Stimulated activated CD8-positive, alpha-beta memory T cell treated with anti-CD3 and anti-CD28 coated beads, Interleukin-4, amount 100 ng/mL, for 1 hour (primary cell): ENCODE measurements at places on chromosomes 5 and 9.

DNA sequence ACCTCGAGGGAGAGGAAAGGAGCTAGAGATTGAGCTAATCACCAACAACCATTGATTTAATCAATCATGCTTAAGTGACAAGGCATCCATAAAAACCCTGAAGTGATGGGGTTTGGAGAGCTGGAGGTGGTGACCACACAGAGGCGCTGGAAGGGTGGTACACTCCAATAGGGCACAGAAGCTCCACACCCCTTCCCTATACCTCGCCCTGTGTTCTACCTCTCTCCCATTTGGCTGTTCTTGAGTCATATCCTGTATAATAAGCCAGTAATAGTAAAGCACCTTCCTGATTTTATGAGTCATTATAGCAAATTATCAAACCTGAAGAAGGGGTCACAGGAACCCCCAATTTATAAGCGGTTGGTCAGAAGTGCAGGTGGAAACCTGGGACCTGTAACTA, 18.3 kb downstream of the ACTL7B start:
- DNase-seq, result no peak

DNA sequence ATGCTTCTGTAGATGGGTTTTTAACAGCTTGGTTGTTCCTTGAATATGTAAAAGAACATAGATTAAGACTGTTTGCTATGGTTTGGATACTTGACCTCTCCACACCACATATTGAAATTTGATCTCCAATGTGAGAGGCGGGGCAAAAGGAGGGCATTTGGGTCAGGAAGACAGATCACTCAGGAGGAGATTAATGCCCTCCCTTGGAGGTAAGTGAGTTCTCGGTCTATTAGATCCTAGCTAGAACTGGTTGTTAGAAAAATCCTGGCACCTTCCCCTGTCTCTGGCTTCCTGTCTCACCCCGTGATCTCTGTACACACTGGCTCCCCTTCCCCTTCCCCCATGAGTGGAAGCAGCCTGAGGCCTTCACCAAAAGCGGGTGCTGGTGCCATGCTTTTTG, 281.1 kb upstream of the ANKRD55 start:
- no peak for DNase-seq

DNA sequence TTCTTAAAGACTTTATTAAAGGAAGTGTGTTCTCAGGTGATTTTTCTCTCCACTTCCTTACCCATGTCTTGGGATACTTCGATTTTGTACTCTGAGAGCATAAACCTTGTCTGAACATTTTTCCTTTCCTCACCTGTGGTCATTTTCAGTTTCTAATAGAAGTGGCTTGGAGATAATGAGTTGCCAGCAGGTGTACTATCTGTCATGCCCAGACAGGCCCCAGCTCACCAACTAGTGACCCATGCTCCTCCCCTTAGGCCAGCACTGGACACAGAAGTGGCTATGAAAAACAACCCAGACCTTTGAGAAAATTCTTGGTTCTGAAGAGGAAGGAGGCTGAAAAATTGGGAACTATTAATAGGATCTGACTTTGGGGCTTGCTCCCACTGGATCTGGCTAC, 49.2 kb upstream of the SMIM32 start:
- no peak for DNase-seq

DNA sequence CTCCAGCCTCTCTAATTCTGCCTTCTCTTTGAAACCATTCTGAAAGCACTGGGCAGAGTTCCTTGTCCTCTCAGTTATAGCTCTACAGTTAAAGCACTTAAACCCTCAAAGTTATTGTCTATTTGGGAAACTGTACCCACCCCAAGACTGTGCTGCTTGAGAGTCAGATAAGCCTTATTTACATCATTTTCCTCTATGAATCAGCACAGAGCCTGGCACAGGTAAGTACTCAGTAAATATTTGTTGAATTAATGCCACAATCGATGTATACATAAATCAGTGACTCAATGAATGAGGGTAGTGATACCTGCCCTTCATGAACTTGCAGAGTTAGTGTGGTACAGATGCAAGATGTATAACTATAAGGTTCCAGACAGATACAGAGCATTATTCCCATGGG, 549.4 kb upstream of the KLF4 start:
- no peak for DNase-seq

GRCh38 chr5:78566747-78567425, 81.7 kb downstream of the LHFPL2 start:
- no peak for DNase-seq

DNA sequence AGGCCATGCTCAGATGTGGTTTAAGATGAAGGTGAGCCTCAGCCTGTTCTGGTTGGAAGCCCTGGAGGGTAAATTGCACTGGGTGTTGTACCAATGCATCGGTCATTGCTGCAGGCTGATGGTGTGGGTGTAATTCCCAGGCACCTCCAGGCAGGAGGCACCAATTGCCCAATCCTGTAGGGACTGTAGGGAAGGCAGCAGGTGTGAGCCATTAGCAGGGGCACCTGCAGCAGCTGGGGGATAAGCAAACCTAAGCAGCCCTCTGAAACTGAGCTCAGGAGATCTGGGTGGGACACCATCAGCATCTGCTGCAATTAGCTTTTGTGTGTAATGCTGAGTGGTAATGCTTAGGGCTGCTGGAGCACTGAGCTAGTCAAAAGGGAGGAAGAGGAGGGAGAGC, 190.1 kb upstream of the TBC1D2 start:
- DNase-seq, result no peak

- DNase-seq, result no peak
Measured at GRCh38 chr9:18068900-18069299, 405.1 kb upstream of the ADAMTSL1 start.

DNA sequence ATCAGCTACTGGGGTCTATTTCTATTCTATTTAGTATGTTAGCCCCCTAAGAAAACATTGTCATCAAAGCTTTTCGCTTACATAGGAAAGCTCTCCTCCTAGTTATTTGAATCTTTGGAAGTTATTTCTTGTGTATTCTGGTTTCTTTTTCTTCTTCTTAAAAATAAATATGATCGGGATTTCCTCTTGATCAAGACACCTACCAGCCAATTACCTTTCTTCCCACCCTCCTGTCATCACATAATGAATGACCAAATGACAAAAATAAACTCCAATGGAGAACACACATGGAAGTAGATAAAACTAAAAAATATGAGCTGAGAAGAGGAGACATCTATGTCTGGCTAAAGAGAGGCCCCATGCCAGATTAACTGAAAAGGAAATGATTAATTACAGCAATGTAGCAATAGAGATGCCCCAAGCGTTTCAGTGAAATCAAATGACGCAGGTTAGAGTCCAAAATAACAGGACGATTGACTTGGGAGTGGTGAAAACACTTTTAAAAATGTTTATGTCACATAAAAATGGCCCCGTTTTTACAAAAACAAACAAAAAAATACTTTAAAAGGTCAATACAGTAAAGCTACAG, 59.5 kb upstream of the PCSK1 start:
- no peak for DNase-seq

DNA sequence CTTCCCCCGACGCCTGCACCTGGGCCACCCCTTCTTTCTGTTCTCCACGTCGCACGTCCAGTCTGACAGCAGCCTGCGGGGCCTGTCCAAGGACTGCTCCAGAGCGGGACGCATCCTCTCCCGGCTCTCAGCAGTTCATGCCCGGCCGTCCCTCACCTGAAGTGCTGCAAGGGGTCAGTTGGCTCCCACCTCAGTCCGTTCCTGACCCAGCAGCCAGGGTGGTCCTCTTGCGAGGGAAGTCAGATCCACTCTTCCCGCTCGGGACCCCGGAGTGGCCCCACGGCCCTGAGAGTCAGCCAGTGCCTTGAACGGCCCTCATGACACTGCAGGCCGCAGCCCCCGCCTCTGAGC, 249.7 kb upstream of the IRX4 start:
- no peak for DNase-seq

DNA sequence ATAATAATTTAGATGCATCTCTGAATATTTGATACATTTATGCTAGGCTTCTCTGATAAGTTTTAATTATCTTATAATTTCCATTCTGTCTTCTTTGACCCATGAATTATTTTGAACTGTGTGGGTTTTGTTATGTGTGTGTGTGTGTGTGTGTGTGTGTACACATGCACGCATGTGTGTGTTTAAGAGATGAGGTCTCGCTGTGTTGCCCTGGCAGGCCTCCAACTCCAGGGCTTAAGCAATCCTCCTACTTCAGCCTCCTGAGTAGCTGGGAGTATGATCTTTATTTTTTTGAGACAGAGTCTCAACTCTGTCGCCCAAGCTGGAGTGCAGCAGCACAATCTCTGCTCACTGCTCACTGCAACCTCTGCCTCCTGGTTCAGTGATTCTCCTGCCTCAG, 75.4 kb downstream of the NDUFAF2 start:
- DNase-seq, result no peak

- no peak for DNase-seq
Measured at GRCh38 chr9:106284296-106284695, 578.7 kb upstream of the ZNF462 start.

GRCh38 chr5:13946111-13946510, 1.6 kb upstream of the DNAH5 start:
- no peak for DNase-seq

- peak; percentile 10 for DNase-seq
Measured at GRCh38 chr5:115544043-115544435, 536 bp downstream of the FEM1C start.
